ENCODE measurements at places on chromosomes 7 and 10. TPM values are rescaled to one million over a fixed set of nuclear protein-coding genes. Genes with fewer than 3 reads are reported as not detected.

The POM121L12 gene
- polyA plus RNA-seq: not detected

The CDC14C gene
- polyA plus RNA-seq: not detected

The ARHGAP12 gene
- 25.8 TPM for polyA plus RNA-seq

The SLC26A5 gene
- polyA plus RNA-seq: 0.04 TPM

The BLNK gene
- polyA plus RNA-seq: 2.9 TPM

The HTR5A gene
- not detected for polyA plus RNA-seq

The NYAP1 gene
- 0.68 TPM for polyA plus RNA-seq

The TMEM130 gene
- polyA plus RNA-seq: 0.11 TPM

The PUS7 gene
- 2.9 TPM for polyA plus RNA-seq

The GDF2 gene
- polyA plus RNA-seq: not detected

The SLC16A12 gene
- polyA plus RNA-seq: 0.56 TPM

The TRPV6 gene
- polyA plus RNA-seq: not detected

The PTF1A gene
- polyA plus RNA-seq: not detected

The TMEM270 gene
- polyA plus RNA-seq: 0.08 TPM

The LIPF gene
- polyA plus RNA-seq: 1.3 TPM

The PHKG1 gene
- 5.1 TPM for polyA plus RNA-seq

The SPDYE2B gene
- not detected for polyA plus RNA-seq

The TEX47 gene
- polyA plus RNA-seq: not detected

The TDRD1 gene
- 0.13 TPM for polyA plus RNA-seq

The OPTN gene
- 110 TPM for polyA plus RNA-seq

The AS3MT gene
- polyA plus RNA-seq: 17.0 TPM

The PDK4 gene
- polyA plus RNA-seq: 387 TPM

The CREB5 gene
- polyA plus RNA-seq: 1.3 TPM

The RAB11FIP2 gene
- polyA plus RNA-seq: 7.1 TPM

Data from adipose tissue (tissue), 3 donors.